Activated CD4-positive, CD25-positive, alpha-beta regulatory T cell (primary cell): ENCODE measurements at places on chromosomes 2 and 18.

DNA sequence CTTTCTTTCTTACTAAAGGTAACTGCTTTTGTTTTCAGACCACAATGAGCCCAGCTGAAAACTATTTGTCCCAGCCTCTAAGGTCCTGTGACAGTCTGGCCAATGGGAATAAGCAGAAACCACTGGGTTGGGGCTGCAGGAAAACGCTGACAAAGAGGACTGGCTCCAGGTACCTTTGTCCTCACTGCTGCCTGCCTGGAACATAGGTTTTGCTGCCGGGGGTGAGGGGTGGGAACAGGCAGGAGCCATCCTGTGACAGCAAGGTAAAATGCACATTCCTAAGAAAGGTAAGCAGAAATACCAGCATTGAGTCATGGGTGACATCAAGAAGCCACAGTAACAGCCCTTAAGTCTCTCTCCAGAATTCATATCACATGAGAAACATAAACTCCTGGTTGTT lies 21.6 kb downstream of the PTPN2 start:
- no peak for DNase-seq

DNA sequence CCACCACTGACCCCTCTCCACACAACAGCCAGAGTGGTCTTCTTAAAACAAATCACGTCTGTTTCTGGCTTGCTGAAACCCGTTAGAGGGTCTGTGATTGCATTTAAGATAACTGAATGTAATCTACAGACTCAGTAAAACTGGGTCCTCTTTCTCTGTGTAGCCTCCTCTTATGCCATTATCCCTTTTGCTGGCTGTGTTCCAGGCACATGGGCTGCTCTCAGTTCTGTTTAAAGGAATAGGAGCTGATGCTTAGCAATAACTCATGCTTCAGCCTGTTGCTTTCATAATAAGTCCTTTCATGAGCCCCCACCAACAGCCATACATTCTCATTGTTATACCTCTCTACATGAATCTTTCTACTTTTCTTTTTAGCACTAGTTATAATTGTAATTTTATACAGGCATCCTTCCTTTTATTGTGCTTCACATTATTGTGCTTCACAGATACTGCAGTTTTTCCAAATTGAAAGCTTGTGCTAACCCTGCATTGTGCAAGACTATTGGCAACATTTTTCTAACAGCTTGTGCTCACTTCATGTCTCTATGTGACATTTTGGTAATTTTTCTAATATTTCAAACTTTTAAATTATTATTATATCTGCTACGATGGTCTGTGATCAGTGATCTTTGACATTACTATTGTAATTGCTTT lies 782.6 kb downstream of the MBD2 start:
- no peak for DNase-seq

GRCh38 chr2:49251766-49252165 lies 97.5 kb upstream of the FSHR start:
- DNase-seq: no peak

DNA sequence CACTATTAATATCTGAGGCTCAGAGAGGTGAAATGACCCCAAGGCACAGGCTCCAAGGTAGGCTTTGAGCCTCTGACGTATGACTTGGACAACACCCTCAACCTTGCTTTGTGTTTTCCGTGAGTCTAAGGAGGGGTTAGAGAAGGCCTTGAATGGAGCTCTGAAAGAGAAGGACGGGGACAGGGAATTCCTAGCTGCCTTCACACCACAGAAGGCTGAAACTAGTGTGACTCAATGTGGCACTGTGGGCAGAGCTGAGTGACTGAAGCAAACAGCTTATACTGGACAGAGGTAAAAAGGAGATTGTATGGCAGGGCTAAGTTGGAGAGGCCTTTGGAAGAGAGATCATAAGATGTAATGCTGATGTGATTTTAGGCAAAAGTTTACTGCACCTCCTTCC lies 3.5 kb upstream of the NCK2 start:
- no peak for DNase-seq

DNA sequence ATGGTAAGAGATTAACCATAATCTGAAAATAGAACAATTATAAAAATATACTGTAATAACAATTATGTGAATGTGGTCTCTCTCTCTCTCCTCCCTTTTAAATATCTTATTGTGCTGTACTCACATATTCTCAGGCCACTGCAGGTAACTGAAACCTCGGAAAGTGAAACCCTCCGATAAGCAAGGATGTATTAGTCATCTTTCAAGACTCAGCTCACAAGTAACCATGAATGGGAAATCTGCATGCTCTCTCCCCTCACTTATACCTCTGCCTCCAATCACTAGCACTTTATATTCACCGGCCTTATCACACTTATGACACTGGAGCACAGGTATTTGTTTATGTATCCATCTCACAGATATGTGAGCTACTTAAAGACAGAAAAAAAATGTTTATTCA lies 139.7 kb downstream of the LRP2 start:
- DNase-seq: no peak

DNA sequence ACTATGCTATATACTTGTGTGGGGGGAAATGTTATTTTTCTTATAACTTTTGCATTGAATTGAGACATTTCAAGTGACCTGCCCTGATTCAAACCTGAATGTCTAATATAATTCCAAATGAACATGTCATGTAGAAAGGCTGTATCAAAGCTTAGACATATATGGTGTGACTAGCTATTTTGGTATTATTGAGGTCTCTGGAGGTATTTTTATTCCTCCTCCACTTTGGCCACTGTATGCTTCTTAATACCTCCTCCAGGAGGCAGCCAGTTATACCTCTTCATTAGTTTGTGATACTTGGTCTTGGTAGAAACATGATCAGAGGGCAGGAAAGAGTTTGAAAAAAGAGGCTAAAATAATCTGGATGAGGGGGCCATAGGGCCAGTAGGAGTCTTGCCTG lies 217.1 kb downstream of the TCF4 start:
- DNase-seq: no peak

DNA sequence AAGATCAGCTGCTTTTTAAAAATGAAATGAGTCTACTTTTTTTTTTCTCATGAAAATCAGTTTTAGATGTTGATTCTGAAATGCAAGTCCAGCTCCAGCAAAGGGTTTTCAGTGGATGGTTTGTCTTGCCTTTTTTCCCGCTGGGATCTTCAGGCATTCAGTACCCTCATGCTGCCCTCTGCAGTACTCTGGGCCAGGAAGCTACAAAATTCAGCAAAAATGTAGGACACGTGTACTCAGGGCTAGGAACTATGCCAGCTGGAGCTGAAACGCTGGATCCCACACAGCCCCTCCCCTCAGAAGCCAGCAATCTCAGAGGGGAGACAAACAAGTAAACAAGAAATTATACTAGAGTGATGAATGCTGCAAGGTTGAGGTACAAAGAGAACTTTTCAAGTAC lies 97.3 kb downstream of the MMADHC start:
- no peak for DNase-seq

DNA sequence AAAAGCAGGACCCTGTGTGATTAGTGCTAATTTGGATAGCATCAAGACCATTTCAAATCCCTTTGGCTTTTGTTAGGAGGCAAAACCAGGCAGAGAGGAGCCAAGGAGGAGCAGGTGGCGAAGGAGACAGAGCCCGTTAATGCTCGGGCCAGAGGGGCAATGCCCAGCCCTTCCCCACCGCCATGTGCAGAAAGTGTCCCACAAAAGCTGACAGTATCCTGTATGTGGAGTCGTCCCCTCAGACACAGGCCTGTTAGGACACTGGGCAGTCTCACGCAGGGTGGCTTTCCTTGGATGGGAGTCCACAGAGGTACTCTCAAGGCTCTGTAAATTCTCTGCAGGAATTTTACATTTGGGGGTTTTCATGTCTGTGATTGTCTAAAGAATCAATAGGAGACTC lies 44.8 kb upstream of the TFCP2L1 start:
- DNase-seq: no peak

DNA sequence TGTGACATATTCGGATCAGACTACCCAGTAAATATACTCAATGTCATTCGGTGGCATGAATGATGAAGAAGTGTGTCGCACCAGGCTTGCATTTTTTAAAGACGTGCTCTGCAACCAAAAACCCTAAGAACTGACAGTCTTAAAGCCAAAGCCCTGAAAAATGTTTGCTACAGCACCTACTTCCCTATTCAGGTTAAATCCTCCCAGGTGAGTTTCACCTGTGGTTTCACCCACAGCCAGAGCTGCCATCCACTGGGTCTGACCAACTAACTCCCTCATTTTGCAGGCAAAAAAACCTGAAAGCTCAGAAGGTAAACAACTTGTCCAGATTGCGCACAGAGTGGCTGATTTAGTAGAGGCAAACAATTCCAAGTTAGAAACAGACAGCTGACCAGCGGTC lies 222.3 kb upstream of the MGAT5 start:
- DNase-seq: no peak

DNA sequence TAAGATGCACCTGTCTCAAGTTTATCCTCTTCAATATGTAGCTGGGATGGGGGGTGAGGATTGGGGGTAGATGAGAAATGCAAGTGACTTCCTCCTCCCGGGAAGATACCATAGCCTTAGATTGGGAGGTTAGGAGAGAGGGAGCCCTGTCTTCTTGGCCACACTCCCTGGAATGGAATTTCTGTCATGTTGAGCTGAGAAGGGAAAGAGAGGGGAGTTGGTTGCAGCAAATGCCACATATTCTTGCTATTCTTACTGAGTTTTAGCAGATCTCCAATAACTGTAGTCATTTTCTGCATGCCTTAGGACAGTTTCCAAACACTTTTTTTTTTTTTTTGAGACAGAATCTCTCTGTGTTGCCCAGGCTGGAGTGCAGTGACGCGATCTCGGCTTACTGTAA lies 35.9 kb downstream of the TAF4B start:
- no peak for DNase-seq

DNA sequence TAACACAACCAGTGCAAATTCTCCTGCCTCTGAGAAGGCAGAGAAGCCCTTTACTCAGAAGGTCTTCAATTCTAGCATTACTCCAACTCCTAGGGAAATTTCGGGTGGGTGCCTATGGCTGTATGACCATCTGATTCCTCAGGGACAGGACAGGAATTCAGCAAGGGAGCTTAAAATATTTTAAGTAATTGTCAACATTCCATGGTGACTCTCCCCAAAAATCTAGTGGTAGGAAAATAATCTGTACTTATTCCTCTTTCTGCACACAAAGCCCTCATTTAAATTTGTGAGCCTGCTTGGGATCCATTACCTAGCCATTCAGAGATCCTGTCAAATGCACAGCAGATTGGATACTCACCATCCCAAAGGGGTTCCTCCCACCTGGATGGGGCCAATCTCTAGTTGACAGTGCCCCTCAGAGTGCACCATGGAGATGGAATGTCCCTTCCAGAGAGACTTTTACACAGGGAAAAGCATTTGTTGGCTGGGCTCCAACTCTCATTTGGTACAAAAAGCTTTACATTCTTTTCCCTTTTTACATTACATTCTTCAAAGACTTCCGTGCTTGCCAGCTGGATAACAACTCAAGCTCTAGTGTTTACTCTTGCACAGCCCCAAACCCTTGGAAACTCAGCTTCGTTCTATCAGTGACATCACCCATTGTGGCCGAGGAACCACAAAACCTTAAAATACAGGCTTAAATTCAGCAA lies 3.1 kb upstream of the TMEM150A start:
- no peak for DNase-seq

DNA sequence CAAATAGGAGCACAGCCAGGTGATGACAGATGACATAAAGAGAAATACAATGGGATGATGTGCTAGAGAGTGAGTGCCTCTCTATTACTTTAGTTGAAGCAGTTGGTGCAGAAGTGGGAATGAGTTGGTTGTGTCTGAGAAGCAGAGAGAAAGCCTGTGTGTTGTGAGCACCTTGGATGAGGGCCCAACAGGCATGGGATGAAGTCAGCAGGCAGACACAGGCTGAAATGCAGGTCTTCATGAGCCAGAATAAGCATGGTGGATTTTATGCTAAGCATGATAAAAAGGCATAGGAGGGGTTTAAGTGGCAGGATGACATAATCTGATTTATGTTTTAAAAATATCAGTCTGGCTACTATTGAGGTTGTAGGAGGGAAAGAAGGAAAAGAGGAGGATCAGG lies 71.5 kb downstream of the KLHL14 start:
- no peak for DNase-seq

- no peak for DNase-seq
Measured at GRCh38 chr18:33706391-33706790, 128.4 kb downstream of the ASXL3 start.
